ENCODE measurements at places on chromosomes 2 and 18.

DNA sequence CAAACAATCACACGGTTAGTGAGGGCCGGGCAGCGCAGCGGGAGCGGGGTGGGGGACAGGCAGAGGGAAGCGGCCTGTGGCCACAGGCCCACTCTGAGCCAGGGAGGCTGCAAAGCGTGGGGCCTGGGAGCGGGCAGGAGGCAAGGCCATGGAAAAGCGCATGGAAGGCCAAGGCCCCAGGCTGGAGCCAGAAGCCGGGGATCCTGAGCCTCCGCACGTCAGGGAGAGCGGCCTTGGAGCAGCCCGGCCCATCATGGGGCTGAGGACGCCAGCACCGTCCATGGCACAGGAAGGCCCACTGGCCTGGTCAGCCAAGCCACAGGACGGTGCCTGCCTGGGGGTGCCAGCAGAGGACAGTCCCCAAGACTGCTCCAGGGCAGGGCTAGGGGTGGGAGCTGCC lies 43.1 kb downstream of the AQP12A start:
- DNase-seq, result no peak

DNA sequence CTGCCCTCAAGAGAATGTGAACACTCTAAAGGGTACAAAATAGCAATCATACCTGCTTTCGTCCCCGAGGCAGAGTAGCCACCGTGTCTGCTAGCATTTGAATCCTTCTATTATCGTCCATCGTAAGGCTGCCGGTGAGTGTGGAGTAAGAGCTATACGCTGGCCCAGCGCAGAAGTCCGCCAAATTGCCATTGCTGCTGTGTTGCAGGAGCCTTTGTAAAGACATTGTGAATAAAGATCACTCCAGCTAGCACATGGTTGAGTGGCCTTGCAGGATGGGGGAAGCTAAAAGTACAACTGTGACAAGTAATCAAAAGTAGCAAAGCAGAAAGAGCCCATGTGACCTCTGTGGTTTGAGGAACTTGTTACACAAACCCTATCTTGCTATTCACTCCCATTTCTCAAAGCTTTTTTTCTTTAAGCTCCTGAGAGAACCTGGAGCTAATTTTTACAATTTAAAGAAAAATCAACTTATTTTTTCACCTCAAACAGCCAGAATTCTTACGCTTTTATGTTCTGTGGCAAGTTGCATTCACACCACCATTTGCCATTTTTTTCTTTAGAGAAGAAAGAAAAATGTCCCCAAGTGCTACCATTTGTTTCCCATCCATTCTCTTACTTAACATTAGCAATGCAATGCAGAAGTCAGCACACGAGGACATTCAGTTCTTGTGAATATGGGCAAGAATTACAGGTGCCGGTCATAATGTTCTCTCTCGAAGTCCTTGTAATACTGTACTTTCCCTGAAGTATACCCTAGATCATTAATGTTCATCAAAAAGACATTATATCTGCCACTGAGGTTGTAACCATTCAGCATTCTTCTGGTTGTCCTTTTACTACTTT lies at the start of gene CYTIP:
Gene CYTIP (minus strand): TSS at position 295 of the 846 bp plus-strand sequence. CDS start 69 bp downstream, at position 226.
- peak; percentile 88 for DNase-seq

GRCh38 chr2:183383854-183384253 lies 259.6 kb downstream of the NUP35 start:
- no peak for DNase-seq

- no peak for DNase-seq
These were observed 31.4 kb upstream of the TAF1B start for GRCh38 chr2:9811679-9812511.

GRCh38 chr18:76407681-76408080 lies 87.4 kb downstream of the ZNF516 start:
- DNase-seq, result no peak

DNA sequence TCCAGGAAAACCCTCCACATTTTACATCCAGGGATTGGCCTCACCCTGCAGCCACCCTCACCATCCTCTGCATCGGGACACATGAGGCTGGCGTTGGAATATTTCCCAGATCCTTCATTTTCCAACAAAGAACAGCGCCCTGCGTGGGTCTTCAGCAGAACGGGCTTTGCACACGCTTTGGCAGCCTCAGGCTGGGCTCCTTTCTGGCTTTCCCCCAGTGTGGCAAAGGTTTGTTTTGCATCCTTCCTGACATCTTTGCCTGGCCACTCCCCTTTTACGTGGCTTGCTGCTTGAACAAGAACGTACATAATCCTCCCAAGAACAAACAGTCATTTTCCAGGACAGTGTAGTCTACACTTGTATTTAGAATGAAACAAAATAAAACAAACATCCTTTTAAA lies 25.6 kb upstream of the GREB1 start:
- no peak for DNase-seq

DNA sequence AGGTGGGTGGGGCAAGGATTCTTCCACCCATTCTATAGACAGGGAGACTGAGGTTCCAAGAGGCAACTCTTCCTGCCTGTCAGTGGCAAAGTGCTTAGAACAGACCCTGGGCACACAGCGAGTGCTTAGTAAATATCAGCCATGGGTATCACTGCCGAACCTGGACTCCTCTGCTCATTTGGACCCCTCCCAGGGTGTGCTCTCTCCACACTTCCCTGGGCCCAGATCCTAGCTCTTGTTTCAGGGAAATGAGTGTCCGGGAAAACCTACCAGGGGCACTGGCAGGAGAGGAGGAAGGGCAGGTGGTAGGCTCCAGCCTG lies 136.3 kb downstream of the CYP26B1 start:
- DNase-seq, result no peak

DNA sequence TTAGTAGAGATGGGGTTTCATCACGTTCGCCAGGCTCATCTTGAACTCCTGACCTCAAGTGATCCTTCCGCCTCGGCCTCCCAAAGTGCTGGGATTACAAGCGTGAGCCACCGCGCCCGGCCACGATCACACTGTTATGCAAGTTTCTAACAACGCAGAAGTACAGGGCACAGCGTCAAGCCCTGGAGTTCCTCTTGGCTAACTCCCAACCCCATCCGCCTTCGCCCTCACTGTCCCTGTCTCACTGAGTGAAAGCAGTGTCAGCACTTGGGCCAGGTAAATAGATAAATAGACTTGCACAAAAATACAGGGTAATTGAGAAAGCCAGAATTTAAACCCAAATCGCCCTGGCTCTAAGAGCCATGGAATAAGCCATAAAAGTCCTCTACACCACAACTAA lies 111.7 kb downstream of the ACVR1 start:
- no peak for DNase-seq

- no peak for DNase-seq
These were observed 109.2 kb downstream of the MREG start for GRCh38 chr2:215904101-215904500.

DNA sequence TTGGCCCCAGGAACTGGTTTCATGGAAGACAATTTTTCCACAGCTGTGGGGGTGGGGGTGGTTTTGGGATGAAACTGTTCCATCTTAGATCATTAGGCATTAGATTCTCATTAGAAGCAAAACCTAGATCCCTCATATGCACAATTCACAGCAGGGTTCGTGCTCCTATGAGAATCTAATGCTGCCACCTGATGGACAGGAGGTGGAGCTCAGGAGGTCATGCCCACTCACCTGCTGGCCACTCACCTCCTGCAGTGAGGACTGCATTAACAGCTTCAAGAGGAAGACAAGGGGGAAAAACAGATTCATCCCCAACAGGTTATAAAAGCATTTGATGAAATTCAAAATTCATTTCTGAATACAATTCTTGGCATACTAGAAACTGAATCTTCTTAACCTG lies 38.5 kb downstream of the THAP4 start:
- no peak for DNase-seq

GRCh38 chr2:112701052-112701451 lies 19.8 kb upstream of the NT5DC4 start:
- DNase-seq, result peak; percentile 44

GRCh38 chr18:79275992-79276391 lies 119.7 kb upstream of the NFATC1 start:
- DNase-seq, result no peak

DNA sequence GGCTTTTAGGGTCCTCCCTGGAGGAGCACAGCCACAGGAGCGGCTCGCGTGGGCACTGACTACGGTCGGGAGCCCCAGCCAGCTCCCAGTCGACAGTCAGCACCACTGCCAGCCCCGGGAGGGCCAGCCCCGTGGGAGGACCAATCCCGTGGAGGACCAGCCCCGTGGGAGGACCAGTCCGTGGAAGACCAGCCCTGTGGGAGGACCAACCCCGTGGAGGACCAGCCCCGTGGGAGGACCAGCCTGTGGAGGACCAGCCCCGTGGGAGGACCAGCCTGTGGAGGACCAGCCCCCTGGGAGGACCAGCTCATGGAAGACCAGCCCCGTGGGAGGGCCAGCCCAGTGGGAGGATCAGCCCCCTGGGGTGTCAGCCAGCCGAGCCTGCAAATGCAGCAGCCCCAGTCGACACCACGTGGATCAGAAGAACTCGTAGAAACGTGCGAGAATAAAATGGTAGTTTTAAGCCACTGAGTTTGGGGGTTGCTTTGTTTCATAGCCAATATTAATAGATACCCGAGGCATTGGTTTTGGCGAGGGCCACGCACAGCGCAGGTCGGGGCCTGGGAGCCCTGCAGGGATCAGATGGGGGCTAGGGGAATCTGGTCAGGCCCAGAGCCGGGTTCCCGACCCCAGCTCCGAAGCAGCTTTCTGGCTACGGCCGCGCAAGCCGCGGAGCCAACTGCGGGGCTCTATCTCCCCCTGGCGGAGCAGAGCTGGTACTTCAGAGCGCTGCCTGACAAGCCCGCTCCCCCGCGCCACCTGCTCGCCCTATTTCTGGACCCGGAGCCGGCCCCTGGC lies 73.0 kb downstream of the TEX51 start:
- peak; percentile 73 for DNase-seq

DNA sequence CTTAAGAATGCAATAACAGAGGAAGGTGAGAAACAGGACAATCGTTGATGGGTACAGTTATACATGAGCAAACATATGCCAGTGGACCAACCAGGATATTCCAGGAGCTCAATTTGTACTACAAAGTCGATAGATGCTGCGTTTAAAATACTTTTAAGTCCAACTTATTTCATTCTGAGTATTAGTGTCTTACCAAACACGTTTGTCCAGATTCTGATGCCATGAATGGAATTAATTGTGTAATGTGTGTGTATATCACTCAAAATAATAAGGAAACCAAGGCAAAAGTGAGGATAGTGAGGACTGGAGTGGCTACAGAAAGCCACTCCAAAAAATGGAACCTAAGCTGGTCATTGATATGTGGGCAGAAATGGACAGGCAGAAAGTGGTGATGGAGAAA lies 332.6 kb downstream of the RIT2 start:
- no peak for DNase-seq

- DNase-seq, result no peak
These were observed 386.2 kb upstream of the HNRNPA3 start for GRCh38 chr2:176826356-176826755.

DNA sequence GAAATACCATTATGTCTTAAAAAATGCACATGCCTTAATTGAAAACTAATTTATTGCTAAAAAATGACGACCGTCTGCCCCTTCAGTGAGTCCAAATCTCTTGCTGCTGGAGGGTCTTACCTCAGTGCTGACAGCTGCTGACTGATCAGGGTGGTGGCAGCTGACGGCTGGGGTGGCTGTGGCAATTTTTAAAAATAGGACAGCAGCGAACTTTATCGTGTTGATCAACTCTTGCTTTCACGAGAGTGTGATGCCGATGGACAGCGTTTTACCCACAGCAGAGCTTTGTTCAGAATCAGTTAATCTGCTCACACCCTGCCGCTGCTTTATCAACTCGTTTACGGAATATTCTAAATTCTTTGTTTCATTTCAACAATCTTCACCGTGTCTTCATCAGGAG lies 21.2 kb upstream of the CTDP1 start:
- no peak for DNase-seq

GRCh38 chr2:224659714-224660113 lies 56.5 kb downstream of the CCDC195 start:
- no peak for DNase-seq

DNA sequence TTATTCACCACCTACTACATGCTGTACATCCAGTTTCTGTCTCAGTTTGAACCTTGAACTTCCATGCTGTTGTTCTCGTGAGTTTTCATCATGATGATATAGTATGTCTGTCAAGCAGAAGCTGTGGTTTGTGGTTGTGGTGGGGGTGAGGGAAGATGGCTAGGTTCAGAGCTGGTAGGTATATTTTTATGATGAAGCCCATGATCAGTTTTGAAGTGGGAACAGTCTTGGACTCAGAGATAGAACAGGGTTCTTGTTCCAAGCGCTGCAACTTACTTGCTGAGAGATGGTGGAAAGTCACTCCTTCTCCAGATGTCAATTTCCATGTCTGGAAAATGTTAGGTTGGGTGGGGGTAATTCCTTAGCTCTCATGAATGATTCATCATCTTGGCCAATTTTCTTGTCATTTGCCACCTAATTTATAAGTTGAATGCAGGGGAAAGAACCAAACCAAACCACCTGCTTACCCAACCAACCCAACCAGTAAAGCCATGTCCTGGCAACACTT lies 21.6 kb downstream of the PMAIP1 start:
- DNase-seq, result peak; percentile 58

DNA sequence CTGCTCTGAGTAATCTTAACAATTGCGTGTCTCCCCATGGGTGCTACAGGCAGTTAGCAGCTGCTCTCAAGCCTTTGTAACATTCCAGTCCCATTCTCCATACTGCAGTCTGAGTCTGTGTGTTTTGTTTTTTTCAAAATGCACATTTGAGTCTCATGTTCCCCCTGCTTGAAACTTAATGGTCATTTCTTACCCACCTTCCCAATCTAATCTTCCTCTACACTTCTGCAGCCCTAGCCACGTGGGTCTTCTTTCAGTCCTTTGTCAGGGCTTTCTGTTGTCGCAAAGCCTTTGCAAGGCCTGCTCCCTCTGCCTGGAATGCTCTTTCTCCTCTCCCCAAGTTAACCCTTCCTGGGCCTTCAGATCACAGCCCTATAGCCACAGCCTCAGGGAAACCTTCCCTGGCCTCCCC lies 24.5 kb downstream of the ELAC1 start:
- DNase-seq, result no peak

DNA sequence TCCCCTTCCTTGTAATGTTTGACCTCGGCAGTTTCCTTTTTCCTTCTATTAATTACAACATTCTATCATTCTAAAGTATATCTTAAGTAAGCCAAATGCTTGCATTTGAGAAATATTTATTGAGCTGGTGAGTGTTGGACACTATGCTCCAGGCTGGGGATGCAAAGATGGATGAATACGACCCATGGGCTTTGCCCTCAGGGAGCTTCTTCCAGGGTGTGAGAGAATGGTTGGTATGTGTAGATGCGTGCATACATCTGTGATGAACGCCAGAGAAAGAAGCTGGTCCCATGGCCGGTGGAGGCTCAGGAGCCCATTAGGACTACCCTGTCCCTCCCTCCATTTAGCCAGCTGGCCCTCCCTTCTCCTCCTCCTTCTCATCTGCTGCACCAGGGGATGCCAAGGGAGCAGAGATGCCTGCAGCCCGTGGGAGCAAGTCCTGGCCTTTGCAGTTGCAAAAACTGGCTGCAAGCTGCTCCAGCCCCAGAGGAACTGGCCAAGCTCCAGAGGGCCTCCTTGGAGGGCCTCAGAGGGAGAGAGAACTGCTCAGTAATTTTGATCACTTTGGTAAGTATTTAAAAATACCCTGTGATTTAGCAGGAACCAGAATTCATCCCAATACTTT lies 65.7 kb upstream of the FOSL2 start:
- DNase-seq, result no peak

- DNase-seq, result no peak
These were observed 65.8 kb downstream of the ANKRD62 start for GRCh38 chr18:12159446-12159845.

- no peak for DNase-seq
These were observed 117.7 kb downstream of the FHOD3 start for GRCh38 chr18:36415171-36415570.

All from B cell (primary cell).